Heart right ventricle (tissue), 16 donors: ENCODE measurements at places on chromosomes 2 and 18. TPM values are rescaled to one million over a fixed set of nuclear protein-coding genes. Genes with fewer than 3 reads are reported as not detected.
A peak's percentile ranks its signal among the peaks of the same experiment; 100 is the strongest.

GRCh38 chr18:44229693-44230108 lies 451.0 kb upstream of the SETBP1 start:
- no peaks in the 10 kb centered on the region for H3K36me3 ChIP-seq
- DNase-seq = peak; percentile 61
- H3K4me3 ChIP-seq = no peak overlapping the region
- H3K27me3 ChIP-seq = no peaks in the 10 kb centered on the region
- H3K4me1 ChIP-seq = no peaks in the 10 kb centered on the region
- H3K27ac ChIP-seq = no peak overlapping the region

GRCh38 chr2:112585400-112585799 lies 991 bp downstream of the CHCHD5 start:
- no peaks in the 10 kb centered on the region for H3K36me3 ChIP-seq
- no peaks in the 10 kb centered on the region for H3K27me3 ChIP-seq
- H3K4me1 ChIP-seq = peaks cover 35% of the 10 kb centered on the region
- peak overlapping the region; percentile 69 for H3K4me3 ChIP-seq
- no peak for DNase-seq
- H3K27ac ChIP-seq = peak overlapping the region; percentile 94

GRCh38 chr2:102376052-102376591 lies 20.5 kb downstream of the IL18R1 start:
- DNase-seq = no peak
- H3K36me3 ChIP-seq = no peaks in the 10 kb centered on the region
- H3K4me1 ChIP-seq = no peaks in the 10 kb centered on the region
- H3K27ac ChIP-seq = no peak overlapping the region
- no peaks in the 10 kb centered on the region for H3K27me3 ChIP-seq

Gene STK16
- 19.8 TPM for total RNA-seq

Gene SLC4A3
- 339 TPM for total RNA-seq

Gene NIF3L1
- 24.5 TPM for total RNA-seq
